ENCODE measurements at places on chromosomes 11 and 22.

GRCh38 chr11:5196731-5197130 is 3.8 kb downstream of the OR51V1 start:
- no peak for DNase-seq

DNA sequence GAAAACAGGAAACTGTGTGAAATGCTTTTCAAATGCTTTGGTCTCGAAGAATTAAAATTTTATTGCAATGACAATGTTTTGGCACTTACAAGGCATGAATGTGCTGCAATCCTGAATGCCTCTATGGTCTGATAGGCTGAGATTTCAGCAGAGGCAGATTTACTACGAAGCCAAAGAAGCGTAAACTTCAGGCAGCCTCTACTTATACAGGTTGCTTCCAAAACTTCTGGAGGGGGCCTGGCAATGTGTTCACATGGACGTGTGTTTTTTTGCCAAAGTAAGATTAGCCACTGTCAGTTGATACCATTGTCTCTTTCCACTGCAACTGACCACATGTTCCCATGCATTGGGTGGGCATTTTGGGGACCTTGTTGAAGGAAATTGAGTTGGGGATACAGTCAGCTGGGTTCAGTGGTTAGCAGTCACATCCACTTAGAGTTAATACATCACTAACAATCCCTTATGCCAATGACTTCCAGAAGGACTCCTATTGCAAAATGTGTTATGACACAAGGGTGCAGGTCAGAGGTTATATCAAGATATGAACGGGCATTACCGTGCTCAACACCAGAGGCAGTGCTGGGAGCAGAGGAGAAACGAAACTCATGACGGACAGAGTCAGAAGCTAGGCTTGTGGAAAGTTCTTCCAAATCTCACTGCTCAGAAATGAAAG is 48.8 kb downstream of the ABTB2 start:
- no peak for DNase-seq

DNA sequence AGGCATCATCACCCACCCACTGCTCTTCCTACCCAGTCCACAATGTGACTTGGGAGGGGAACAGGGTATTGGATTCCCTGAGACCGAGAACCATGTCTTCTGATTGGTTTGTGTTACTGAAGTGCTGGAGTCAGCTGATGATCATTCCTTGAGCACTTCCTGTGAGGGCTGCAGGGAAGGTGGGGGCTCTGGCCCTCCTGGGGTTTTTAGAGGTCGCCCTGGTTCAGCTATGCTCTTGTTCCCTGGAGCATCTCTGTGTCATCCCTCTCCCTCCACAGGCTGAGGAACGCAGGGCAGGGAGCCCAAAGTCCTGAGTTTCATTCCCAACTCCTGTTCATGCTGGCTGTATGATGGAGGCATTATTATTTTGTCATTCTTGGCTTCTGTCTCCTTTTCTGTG is 6.7 kb downstream of the ZC3H7B start:
- no peak for DNase-seq

DNA sequence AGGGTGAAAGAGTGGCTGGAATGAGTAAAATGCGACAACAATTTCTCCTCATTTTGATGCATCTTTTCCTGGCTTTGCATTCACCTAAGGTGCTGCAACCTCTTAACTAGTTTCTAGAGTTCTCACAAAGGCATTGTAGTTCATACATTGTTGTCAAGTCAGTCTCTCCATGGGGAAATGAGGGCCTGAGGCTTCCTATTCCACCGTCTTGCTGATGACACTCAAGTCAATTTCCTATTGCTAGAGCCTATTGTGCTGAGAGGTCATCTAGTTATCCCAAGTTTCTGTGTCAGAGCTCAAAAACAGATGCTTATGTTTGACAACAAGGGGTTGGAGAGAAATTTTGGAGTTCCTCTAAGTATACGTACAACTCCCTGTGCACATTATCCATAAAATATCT is 11.6 kb upstream of the MS4A6A start:
- no peak for DNase-seq
